Esophagus mucosa (tissue), 1 donor: ENCODE measurements at places on chromosomes 6 and 20. TPM values are rescaled to one million over a fixed set of nuclear protein-coding genes. Genes with fewer than 3 reads are reported as not detected.

Gene GRIK2
- 0.44 TPM for total RNA-seq

Gene SLC17A9
- 0.76 TPM for total RNA-seq

Gene PKIB
- total RNA-seq = 0.88 TPM

Gene L3MBTL1
- total RNA-seq = 4.9 TPM

Gene PROKR2
- total RNA-seq = not detected

Gene MUCL3
- 1.00 TPM for total RNA-seq

Gene SCGN
- total RNA-seq = not detected

Gene REM1
- total RNA-seq = 0.20 TPM

Gene ITPA
- 60.6 TPM for total RNA-seq

Gene LAMA2
- total RNA-seq = 3.1 TPM

Gene CLVS2
- total RNA-seq = not detected

Gene SYCP2
- total RNA-seq = 0.60 TPM

Gene SLCO4A1
- total RNA-seq = 13.7 TPM
